Gastrocnemius medialis (tissue), 4 donors: ENCODE measurements at places on chromosomes 7 and 10. TPM values are rescaled to one million over a fixed set of nuclear protein-coding genes. Genes with fewer than 3 reads are reported as not detected.

GRCh38 chr10:78191301-78191700 is 157.6 kb downstream of the RPS24 start:
- no peak overlapping the region for H3K27ac ChIP-seq
- DNase-seq = no peak
- H3K4me1 ChIP-seq = no peaks in the 10 kb centered on the region
- H3K4me3 ChIP-seq = no peak overlapping the region
- no peaks in the 10 kb centered on the region for H3K27me3 ChIP-seq
- H3K36me3 ChIP-seq = no peaks in the 10 kb centered on the region

GRCh38 chr10:91103384-91104192 is 116.9 kb upstream of the PCGF5 start:
- H3K27ac ChIP-seq = no peak overlapping the region
- H3K4me3 ChIP-seq = no peak overlapping the region
- no peak for DNase-seq
- no peaks in the 10 kb centered on the region for H3K36me3 ChIP-seq

DNA sequence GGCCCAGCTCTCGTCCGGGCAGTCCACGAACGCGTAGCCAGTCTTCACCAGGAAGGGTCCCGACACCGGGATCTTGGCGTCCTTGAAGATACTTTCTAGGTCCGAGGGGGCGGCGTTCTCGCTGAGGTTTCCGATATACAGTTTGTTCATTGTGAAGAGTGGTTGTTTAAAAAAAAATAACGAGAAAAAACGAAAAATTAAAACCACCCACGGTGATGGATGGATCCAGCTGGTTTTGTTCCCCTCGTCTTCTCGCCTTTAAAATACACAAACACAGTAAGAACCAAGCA is 385 bp downstream of the IGF2BP3 start:
- no peak for DNase-seq
- H3K4me3 ChIP-seq = no peak overlapping the region
- H3K36me3 ChIP-seq = no peaks in the 10 kb centered on the region
- H3K27ac ChIP-seq = no peak overlapping the region
- peaks cover 98% of the 10 kb centered on the region for H3K27me3 ChIP-seq

The NEUROG3 gene
- total RNA-seq = not detected

The AGAP4 gene
- 1.4 TPM for total RNA-seq

The SYNPO2L gene
- 117 TPM for total RNA-seq

The NACAD gene
- 0.46 TPM for total RNA-seq

The SERPINE1 gene
- 5.9 TPM for total RNA-seq

The SLC16A12 gene
- 0.97 TPM for total RNA-seq
